ENCODE measurements at places on chromosomes 5 and 9.

DNA sequence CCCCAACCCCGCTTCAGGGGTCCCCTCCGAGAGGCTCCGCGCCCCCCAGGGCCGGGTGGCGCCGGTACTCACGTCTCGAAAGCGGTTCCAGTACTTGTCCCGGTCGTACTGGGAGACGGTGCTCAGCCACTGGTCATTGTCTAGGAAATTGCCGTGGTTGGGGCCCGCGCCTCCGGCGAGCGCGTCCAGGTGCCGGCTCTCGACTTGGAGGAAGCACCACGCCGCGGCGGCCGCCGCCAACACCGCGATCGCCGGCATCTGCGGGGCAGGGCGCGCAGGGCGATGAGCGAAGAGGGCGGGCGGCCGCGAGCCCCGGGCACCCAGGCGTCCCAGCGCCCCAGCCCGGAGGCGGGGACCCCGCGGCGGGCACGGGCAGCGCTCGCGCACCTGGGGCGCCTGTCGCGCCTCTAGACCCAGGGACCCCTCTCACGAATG, 808 bp downstream of the SPOCK1 start:
- DNase-seq: no peak

GRCh38 chr9:106403081-106403480, 459.9 kb upstream of the ZNF462 start:
- DNase-seq: no peak

GRCh38 chr9:70607926-70608325, 193.5 kb upstream of the KLF9 start:
- no peak for DNase-seq

DNA sequence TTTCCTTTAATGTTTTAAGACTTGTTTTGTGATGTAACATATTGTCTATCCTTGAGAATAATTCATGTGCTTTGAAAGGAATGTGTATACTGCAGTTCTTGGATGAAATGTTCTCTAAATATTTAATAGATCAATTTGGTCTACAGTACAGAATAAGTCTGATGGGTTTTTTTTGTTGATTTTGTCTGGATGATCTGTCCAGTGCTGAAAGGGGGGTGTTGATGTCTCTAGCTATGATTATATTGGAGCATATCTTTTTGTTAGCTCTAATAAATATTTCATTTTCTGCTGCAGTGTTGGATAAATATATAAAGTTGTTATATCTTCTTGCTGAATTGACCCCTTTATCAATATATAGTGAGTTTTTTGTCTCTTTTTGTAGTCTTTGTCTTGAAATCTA, 269.9 kb upstream of the TUSC1 start:
- DNase-seq: no peak

Data from stimulated activated CD4-positive, alpha-beta T cell treated with anti-CD3 and anti-CD28 coated beads, TNF-alpha, amount 100 ng/mL, for 4 hours (primary cell).